ENCODE measurements at places on chromosomes 7 and 10. TPM values are rescaled to one million over a fixed set of nuclear protein-coding genes. Genes with fewer than 3 reads are reported as not detected.

- DNase-seq, result no peak
Observed at GRCh38 chr7:138979988-138980562, 1.1 kb downstream of the KIAA1549 start.

- no peak for DNase-seq
Observed at GRCh38 chr7:7522421-7522820, 13.3 kb downstream of the COL28A1 start.

The FAM20C gene
- total RNA-seq, result 99.2 TPM

The IFIT1B gene
- total RNA-seq, result not detected

The PGAM2 gene
- 12.9 TPM for total RNA-seq

The SLC18A3 gene
- 0.20 TPM for total RNA-seq

The REEP3 gene
- total RNA-seq, result 53.4 TPM

Data from mucosa of gallbladder (tissue), 1 donor.